ENCODE measurements at places on chromosomes 3 and 15. TPM values are rescaled to one million over a fixed set of nuclear protein-coding genes. Genes with fewer than 3 reads are reported as not detected.
A peak's percentile ranks its signal among the peaks of the same experiment; 100 is the strongest.

The HYKK gene
- 4.1 TPM for total RNA-seq

The CPLX3 gene
- not detected for total RNA-seq

The MESP2 gene
- total RNA-seq = not detected

DNA sequence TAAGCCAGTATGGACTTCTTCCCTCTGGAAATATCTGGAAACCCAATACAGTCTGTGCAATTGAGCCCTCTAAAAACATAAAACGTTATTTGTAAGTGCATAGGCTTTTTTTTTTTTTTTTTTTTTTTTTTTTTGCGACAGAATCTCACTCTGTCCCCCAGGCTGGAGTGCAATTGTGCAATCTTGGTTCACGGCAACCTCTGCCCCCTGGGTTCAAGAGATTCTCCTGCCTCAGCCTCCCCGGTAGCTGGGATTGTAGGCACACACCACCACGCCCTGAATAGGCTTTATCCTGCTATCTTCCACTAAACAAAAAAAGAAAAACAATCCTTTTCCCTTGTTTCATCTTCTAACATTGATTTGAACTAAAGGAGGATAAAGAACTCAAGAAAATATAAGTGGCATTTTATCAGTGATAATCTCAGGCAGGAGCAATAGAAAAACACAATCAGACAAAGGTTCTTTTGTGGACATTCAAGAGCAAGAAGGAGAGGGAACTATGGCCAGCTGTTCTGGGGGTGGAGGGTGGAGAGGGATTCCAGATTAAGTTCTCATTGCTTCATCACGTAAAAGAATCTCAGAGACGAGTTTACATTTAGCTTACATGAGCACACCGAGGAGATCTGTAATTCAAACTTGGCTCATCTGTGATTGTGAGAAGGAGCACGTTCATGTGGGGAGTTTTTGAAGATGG is 68.6 kb downstream of the ITGB5 start:
- no peak for DNase-seq
- no peak overlapping the region for H3K27ac ChIP-seq
- no peak overlapping the region for H3K4me3 ChIP-seq

DNA sequence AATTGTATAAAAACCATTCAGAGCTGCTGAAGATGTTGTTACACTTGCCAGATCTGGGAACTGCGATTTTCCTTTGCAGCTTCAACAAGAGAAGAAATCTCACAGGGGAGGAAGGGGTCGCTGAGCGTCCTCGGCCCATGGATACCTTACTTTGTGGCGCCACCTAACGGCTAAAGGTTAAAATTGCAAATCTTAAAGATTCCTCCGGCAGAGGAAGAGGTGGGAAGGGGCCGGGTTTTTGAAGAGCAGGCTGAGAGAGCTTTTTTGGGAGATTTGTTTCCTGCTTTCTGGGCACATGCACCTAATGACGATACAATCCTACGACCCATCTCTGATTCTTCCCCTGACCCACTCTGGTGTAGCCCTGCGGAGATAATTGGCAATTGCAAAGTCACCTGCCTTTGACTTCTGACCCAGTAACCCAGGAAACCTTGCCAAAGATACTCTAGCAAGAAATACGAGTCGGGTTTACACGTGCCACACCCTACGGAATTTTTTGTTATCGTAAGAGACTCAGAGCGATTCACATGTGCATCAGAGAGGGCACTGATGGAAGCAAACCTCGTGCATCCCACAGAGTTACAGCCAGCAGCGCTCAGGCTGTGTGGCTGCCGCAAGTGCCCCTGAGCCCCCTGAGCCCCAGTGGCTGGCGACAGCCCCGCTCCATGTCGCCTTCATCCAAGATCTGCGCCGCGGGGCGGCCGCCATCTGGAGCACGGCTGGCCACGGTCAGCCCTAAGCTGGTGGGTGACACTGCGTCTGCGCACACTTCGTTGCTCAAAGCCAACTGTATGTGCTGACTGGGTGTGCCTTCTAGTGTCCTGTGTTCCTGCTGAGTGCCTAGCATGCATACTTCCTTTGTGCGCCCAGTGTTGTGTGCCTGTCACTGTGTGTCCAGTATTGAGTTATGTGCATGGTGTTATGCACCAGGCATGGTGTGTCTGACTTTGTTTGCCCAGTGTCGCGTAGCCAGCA is 55.2 kb upstream of the CHRNA7 start:
- H3K4me3 ChIP-seq = no peak overlapping the region
- no peaks in the 10 kb centered on the region for H3K36me3 ChIP-seq
- peaks cover 12% of the 10 kb centered on the region for H3K4me1 ChIP-seq

DNA sequence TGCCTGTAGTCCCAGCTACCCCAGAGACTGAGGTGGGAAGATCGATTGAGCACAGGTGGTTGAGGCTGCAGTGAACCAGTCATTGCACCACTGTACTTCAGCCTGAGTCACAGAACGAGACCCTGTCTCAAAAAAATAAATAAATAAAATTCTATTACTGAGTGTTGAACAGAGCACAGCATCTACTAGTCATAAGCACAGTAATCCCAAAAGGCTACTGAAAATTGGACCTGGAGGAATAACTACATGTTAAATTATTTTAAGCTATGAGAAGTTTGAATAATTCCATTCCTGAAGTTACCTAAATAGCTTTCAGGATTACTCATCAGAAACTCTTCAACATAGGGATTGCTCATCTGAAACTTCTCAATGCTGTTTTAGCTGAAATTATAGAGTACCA is 43.4 kb downstream of the ARMC8 start:
- H3K4me1 ChIP-seq = peaks cover 18% of the 10 kb centered on the region
- no peak overlapping the region for H3K27ac ChIP-seq
- H3K4me3 ChIP-seq = no peak overlapping the region
- no peaks in the 10 kb centered on the region for H3K27me3 ChIP-seq

GRCh38 chr3:445960-446359 is 249.4 kb downstream of the CHL1 start:
- no peaks in the 10 kb centered on the region for H3K4me1 ChIP-seq
- H3K27ac ChIP-seq = no peak overlapping the region
- no peaks in the 10 kb centered on the region for H3K36me3 ChIP-seq
- no peak overlapping the region for H3K4me3 ChIP-seq
- no peak for DNase-seq

The SLC51B gene
- total RNA-seq = not detected

GRCh38 chr3:111591555-111591954 is 3.6 kb downstream of the ZBED2 start:
- peaks cover 61% of the 10 kb centered on the region for H3K4me1 ChIP-seq
- no peaks in the 10 kb centered on the region for H3K27me3 ChIP-seq
- DNase-seq = no peak
- H3K36me3 ChIP-seq = no peaks in the 10 kb centered on the region
- peak overlapping the region; percentile 75 for H3K27ac ChIP-seq

The FANCI gene
- 138 TPM for total RNA-seq
